Germinal center (tissue), 1 donor: ENCODE measurements at places on chromosomes 12 and 14.

DNA sequence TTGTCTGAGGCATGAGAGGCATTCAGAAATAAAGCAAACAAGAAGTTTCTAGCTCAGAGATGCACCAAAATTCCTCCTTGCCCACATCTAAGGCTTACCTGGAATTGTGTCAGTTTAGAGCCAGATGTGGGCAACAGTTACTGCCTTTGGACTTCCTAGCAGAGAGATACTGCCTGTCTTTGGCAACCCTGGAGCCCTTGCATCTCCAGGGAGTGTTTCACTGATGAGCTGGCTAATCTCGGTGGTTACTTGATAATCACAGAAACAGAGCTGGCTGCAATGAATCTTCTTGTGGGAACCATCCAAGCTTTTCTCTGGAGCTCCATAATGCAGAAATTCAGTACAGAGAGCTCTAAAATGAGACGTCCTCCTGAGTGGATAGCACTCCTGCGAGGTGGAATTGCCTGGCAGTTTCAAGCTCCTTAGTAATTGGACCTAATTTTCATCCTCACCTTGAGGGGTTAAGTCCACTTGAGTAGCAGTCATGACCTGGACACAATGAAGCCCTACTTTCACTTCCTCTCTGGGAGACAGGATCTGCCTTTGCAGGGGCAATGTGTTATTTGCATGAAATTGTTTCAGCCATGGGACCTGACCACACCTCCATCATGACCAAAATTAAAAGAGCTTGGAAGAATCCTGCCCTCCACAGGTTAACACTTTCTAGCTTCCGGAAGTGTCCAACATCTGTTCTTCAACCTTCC is 108.8 kb upstream of the ARHGAP5 start:
- no peak for DNase-seq

- DNase-seq = no peak
Observed at GRCh38 chr12:52066346-52067080, 3.3 kb upstream of the ATG101 start.

- DNase-seq = peak; percentile 67
Observed at GRCh38 chr12:94721173-94721572, 70.8 kb upstream of the TMCC3 start.

DNA sequence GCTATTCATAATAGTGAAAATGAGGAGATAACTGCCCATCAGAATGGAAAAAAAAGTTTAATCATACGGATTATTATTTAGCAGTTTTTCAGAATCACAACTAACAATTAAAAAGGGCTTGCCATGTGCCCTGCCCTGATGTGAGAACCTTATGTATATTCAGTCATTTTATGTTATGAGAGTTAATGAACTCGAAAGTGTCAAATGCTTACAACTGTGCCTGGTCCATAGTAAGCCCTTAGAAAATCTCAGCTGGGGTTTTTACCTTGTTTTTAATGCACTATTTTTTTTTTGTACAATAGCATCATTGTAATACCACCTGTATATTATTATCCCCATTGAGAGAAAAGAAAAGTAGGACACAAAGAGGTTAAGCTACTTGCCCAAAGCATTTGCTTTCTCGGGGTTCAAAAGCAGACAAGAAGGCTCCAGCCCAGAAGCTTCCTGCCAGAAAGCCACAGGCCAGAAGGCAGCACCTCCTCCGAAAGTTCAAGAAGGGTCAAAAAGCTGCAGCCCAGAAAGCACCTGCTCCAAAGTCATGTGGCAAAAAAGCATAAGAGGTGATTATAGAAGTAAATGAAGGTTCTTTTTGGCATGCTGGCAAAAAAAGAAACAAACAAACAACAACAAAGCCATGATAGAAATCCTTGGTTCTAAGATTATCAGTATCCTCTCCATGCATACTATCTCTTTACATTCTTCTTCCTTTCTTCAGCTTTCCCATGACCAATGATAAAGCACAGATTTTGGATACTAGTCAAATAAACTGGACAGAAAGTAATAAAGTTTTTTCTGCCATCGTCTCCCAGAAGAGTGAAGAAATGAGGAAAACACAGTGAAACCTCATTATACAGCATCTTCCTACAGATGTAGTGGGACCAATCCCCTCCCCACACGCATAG is 59.1 kb upstream of the NAP1L1 start:
- no peak for DNase-seq

GRCh38 chr12:108173160-108173559 is 44.1 kb downstream of the WSCD2 start:
- DNase-seq = no peak

GRCh38 chr12:53710091-53710490 is 17.2 kb downstream of the CALCOCO1 start:
- no peak for DNase-seq

- DNase-seq = peak; percentile 6
Observed at GRCh38 chr14:51738754-51739153, 87.0 kb downstream of the FRMD6 start.

- peak; percentile 20 for DNase-seq
Observed at GRCh38 chr14:22981090-22981875, 1.1 kb downstream of the AJUBA start.

- DNase-seq = no peak
Observed at GRCh38 chr14:94044476-94045091, 18.4 kb downstream of the OTUB2 start.

- DNase-seq = no peak
Observed at GRCh38 chr12:63882844-63883243, 38.3 kb downstream of the SRGAP1 start.

GRCh38 chr12:100668945-100669536 is 95.6 kb downstream of the GAS2L3 start:
- peak; percentile 57 for DNase-seq

GRCh38 chr14:59313658-59314608 is 125.5 kb downstream of the DAAM1 start:
- DNase-seq = no peak

GRCh38 chr12:133202493-133203343 is 21.4 kb downstream of the ZNF268 start:
- no peak for DNase-seq

GRCh38 chr12:115941362-115941761 is 336.1 kb downstream of the MED13L start:
- no peak for DNase-seq

- DNase-seq = no peak
Observed at GRCh38 chr12:23803540-23803939, 145.9 kb downstream of the SOX5 start.

GRCh38 chr14:93543766-93544165 is 113.0 kb downstream of the UNC79 start:
- no peak for DNase-seq

GRCh38 chr12:61250303-61250702 is 1009.9 kb upstream of the USP15 start:
- DNase-seq = no peak

DNA sequence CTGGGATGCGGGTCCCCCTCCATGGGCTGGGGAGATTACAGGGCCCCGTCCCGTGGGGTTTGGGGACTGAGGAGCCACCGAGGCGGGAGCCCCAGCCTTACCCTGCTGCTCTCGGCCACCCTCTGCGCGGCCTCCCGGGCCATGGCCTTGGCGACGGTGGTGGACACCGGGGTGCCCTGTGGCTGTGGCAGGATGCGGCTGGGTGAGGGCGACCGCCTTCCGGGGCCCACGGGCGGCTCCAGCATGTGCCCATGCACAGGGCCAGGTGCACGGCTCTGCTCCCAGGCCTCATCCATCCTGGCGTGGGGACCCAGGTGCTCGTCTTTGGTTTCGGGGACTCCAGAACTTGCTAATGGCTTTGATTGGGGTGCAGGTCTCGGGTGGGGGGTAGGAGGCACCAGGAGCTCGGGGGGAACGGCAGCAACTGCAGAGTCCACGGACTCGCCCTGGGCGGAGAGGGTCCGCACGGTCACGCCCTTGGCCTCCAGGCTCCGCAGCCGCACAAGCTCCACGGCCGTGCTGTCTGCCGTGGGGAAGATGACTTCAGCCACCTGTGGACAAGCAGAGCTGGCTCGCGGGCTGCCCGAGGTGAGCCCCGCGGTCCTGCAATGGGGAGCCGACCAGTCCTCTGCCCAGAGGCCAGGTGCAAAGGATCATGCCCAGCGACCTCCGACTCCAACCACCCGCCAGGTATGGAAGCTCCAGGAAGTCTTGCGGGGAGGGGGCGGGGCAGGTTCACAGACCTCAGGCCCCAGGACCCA is 99.2 kb downstream of the PIWIL1 start:
- DNase-seq = no peak

DNA sequence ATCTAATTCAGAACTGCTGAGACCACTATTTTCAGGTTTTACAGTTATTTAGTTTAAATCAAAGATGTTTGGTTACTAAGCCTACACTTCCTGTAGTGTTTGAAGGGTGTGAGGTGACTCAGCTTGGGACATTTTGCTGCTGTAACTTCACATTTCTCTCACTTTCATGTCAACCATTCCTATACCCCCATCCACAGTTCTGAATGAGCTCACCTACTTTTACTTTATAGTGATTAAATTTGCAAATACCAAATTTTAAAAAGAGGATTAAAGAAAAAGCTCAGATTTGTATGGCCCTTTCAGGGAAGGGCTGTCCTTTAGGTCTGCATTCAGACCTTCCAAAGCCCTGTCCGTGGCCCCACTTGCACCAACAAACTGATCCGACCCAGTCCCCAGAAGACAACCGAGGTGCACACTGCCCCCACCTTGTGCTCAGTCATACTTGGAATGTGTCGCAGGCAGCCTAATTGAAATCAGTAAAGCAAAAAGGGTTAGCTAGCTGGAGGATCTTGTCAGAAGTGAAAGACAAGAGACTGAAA is 174.4 kb downstream of the MON2 start:
- no peak for DNase-seq

GRCh38 chr14:68928770-68929550 is 50.1 kb downstream of the ACTN1 start:
- DNase-seq = no peak

- DNase-seq = no peak
Observed at GRCh38 chr14:22955702-22956569, 954 bp downstream of the HAUS4 start.

GRCh38 chr14:22420598-22421186 is 168.3 kb downstream of the DAD1 start:
- DNase-seq = no peak

DNA sequence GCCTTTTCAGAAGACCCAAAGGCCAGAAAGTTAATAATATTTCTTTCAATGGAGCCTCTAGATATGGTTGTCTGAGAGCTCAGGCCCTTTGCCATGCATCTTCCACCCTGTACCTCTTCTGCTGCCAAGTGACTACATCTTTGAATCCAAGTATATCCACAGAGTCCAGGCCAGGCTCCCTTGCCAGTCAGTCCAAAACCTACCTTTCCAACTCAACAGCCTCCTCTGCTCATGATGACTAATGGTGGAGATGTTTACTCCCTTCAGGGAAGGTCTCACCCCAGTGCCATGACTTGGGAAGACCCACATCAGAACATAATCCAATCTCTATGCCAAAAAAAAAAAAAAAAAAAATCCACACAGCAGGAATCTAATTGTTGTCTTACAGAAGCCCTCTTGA is 20.4 kb downstream of the TTC9 start:
- DNase-seq = no peak
